Naive B cell (primary cell): ENCODE measurements at places on chromosomes 7 and 10.

DNA sequence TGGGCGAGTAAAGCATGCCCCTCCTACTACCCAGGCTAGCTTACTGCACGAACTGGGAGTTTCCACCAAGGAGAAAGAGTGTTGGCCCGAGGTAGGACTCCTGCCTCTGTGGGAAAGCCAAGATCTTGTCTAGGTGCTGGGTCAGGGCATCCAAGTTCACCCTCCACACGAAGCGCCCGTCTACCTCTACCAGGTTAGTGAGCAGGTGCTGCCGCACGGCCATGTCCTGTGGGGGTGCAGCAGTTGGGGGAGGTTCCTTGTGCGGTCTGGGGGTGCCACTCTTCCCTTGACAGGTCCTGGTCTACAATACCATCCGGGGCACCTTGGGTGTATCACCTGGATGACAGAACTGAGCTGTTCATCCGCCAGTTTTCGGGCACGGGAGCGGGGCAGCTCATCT, 1.7 kb downstream of the ABHD11 start:
- DNase-seq, result no peak

DNA sequence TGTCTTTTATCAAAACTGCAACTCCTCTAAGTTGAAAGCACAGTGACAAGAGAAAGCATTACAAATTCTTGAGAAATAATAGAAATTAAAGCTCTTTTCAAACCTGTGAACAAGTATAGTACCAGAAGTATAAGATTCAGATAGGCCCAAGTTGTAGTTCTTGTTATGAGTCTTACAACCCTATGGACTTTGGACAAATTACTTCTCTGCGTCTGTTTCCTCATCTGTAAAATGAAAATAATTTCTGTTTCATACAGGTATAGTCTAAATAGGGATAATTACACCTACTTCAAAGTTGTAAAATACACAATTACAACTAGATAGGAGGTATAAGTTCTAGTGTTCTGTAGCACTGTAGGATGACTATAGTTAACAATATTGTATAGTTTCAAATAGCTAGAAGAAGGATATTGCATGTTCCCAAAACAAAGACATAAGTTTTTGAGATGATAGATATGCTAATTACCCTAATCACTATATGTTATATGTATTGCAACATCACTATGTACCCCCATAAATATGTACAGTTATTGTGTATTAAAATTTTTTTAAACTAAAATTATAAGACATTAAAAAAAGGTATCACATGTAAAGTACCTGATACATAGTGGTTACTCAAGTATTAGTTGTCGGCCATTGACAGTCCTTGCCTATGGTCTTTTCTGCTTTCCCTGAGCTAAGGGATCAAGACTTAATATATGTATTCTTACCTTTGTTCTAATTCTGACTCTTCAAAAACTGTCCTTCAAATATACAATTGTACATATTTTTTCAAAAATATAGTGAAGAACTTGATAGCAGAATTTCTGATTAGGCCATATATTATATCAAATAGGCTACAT, 1.8 kb upstream of the WASL start:
- DNase-seq, result no peak

GRCh38 chr10:29039677-29040189, 249.1 kb upstream of the LYZL1 start:
- DNase-seq, result no peak

DNA sequence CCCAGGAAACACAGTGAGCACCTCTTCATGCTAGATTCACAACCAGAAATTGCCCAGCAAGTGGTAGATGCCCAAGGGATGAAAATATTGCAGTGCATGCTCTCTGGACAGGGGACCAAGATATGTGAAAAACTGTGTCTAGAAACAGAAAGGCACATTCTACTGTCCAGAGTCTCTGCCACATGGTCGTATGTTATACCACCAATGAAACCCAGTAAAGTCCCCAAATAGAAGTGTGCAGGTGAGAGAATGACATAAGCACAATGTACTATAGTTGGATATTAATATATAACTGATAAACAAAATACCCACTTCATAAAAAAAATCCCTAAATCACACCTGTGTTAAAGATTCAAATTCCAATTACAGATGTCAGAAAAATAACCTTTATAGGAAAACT, 43.8 kb downstream of the RASGEF1A start:
- DNase-seq, result no peak

GRCh38 chr7:102834999-102835398, 77.8 kb upstream of the LRRC17 start:
- no peak for DNase-seq

DNA sequence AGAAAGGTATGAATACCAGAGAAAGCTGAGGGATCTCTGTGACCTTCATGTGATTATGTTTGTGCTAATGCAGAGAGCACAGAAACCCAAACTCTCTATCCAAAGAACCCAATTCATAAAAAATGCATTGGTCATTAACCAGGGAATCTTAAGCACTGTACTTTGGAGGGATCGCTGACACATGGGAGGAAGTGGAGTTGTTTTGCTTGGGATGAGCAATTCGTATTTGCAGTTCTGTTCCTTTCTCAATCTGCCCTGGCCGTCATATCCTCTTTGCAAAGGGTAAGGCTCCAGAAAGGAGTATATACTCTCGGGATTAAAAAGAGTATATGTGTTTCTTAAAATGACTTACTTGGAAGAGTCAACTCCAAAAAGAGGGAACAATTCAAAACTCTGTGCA, 221.3 kb downstream of the POU6F2 start:
- no peak for DNase-seq

- DNase-seq, result no peak
Measured at GRCh38 chr7:99949645-99950228, 20.3 kb upstream of the GJC3 start.

DNA sequence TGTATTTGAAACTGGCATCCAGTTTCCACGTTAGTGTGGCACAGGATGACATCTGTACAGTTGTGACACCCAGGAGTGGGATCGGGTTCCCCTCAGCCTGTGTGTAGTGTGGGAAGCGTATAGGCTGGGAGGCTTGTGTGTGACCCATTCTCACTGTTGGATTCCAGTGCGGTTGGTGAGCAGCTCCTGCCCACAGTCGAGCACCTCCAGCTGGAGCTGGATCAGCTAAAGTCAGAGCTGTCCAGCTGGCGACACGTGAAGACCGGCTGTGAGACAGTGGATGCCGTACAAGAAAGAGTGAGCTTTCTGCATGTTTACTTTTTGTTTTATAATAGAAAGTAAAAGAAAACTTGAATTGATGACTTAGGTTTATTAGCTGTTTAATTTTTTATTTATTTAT, 18.7 kb upstream of the GET4 start:
- no peak for DNase-seq

DNA sequence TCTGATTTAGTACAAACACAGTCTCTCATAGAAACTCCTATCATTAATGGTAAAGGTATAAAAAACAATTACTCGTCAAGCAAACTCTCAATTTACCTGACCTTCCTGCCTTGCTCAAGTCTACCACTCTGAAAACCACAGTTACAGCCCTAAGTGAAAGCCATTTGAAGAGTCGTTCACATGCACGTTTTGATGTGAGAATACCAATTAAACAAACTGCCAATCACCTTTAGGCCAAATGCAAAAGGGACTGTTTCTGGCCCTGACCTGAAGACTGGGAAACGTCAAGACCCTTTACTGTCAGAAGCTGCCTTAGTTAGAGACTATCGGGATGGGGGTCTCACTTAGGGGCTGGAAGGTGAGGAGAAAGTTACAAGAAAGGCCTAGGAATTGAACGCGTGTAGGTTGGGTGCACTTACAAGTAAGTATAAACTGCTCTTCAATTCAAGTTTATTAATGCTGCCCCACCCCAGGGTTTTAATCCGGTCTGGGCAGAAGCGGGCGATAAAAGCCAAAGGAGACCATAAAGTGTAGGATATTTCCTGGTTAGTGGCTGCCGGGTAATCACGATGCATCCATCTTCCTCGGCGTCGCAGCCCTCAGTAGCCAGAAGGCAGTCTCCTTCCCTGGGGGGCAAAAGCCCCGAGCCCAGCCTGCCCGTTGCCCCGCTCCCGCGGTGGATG, 935 bp downstream of the TM9SF3 start:
- DNase-seq, result peak; percentile 3

DNA sequence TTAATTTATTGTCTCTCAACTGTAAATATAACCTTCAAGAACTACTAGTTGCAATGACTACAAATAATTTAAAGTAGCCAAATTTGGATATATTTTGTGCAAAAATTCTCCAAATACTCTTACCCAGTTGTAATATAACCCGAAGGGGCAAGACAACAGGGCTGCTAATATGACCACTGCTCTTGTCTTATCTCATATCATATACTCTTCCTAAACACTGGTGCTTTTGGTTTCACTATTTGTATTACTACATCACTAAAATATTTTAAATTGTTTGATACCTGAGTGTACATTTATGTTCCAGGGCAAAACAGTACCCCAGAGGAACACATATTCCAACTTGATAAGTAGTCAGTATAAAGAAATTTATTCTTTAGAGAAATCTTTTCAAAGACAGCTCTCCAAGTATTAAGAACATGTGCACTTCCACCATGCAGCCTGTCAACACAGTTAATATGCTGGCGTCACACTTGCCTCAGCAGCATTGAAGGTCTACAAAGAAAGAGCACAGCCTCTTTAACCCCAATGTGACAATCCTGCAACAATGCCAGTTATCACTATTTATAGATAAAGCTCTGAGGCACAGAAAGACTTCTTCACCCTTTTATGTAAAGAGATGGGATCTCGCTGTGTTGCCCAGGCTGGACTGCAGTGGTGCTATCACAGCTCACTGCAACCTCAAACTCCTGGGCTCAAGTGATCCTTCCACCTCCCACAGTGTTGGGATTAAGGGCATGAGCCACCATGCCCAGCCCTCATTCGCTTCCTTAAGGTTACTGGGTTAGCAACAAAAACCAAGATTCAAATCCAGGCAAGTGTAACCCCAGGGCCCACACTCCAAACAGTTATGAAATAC, 37.8 kb downstream of the RHEB start:
- DNase-seq, result no peak

GRCh38 chr10:61992059-61992460, 90.6 kb downstream of the ARID5B start:
- DNase-seq, result no peak

GRCh38 chr10:75648854-75649253, 217.4 kb downstream of the LRMDA start:
- no peak for DNase-seq
